Left renal pelvis (tissue), 4 donors: ENCODE measurements at places on chromosomes 6 and 20.

DNA sequence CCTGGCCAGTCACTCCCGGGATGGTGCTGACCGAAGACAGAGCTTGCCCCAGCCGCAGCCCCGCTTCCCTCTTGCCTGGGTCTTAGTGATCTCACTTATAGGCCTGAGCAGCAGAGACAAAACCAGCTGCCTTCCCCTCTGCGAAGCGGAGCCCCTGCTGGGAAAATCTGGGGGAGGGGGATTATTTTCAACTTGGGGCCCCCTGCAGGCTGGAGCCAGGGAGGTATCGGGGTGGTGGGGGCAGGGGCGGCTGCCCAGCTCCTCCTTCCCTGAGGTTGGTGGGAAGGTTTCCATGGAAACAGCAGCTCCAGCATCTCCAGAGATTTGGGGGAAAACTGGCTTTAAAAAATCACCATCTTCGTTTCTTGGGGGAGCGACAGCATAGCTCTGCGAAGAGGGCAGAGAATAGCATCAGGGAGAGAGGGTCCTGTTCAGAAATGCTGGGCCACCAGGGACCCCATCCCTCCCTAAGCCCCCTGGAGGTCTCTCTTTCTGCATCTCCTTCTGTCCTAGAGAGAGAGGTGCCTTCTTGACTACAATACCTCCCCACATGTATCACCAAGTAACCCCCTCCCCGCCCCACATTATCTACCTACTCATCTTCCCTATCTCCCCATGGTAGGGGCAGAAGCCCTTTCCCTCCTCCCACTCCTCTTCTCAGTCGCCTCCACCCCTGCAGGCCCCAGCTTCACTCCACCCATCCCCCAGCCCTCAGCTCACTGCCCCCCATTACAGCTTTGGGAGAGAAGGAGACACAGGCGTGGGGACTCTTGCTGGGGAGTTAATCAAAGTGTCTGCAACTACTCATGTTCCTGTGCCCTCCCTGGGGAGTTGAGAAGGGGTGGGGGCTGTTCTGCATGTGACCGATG lies 88.4 kb upstream of the CCDC167 start:
- no peak for DNase-seq

GRCh38 chr20:4046311-4046924 lies 31.1 kb upstream of the RNF24 start:
- no peak for DNase-seq

DNA sequence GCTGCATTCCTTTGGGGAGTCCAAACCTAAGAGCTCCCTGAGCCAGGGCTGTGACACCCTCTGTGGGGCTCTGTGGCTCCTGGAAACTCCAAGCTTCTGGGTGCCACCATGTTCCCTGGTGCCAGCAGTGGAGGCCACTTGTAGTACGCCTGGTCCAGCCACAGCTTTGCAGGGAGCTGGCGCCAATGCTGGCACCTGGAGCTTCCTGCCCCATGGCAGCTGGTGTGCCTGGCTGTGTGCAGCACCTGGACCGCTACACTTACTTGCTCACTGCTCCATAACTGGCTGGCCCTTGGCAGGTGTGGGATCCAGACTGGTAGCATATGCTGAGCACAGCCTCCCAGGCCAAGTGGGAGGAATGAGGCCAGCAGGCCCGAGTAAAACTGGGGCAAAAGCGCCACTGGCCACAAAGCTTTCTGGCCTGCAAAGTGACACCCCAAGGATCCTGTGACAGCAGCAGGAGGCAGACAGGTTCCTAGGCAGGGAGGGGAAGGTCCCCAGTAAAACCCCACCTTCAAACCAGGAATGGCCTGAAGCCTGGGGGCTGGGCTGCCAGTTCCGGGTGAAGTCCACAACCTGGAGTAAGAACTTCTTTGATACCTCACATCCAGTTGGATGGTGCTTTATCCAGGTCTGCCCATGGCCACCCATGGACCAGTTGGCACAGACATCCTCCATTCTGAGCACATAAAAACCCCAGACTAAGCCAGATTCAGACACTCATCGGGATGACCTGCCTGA lies 461.0 kb downstream of the TBC1D32 start:
- no peak for DNase-seq

DNA sequence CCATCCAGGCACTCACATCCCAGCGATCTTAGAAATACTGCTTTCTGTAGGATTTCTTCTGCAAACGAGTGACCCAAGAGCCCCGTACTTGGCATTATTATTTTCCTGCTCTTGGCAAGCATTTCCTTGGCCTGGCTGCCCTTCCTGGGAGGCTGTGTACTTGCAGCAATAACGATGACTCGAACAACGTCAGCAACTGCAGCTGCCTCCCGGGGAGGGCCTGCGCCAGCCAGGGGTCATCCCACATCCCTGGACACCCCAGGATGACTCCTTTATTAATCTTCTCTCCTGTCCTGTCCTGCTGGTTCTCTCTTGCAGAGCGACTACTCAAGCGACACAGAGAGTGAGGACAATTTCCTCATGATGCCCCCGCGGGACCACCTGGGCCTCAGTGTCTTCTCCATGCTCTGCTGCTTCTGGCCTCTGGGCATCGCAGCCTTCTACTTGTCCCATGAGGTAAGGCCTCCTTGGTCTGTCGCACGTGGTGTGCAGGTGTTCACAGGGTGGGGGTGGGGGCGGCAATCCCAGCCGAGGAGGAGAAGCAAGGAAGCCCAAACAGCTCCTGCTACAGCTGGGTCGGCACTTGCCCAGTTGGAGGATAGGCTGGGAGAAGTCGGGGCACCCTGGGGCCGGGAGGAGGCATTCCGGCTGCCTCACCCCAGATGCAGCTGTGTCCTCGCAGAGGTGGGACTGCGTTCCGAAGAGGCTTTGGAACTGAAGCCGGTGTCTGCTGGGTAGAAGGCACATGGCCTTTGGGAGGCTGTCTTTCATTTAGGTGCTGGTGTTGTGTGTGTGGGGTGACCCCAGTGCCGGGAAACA lies 115.3 kb downstream of the SYNDIG1 start:
- no peak for DNase-seq

- DNase-seq = no peak
Measured at GRCh38 chr6:138572167-138572875, 73.0 kb upstream of the NHSL1 start.
